ENCODE measurements at places on chromosomes 2 and 18. TPM values are rescaled to one million over a fixed set of nuclear protein-coding genes. Genes with fewer than 3 reads are reported as not detected.

DNA sequence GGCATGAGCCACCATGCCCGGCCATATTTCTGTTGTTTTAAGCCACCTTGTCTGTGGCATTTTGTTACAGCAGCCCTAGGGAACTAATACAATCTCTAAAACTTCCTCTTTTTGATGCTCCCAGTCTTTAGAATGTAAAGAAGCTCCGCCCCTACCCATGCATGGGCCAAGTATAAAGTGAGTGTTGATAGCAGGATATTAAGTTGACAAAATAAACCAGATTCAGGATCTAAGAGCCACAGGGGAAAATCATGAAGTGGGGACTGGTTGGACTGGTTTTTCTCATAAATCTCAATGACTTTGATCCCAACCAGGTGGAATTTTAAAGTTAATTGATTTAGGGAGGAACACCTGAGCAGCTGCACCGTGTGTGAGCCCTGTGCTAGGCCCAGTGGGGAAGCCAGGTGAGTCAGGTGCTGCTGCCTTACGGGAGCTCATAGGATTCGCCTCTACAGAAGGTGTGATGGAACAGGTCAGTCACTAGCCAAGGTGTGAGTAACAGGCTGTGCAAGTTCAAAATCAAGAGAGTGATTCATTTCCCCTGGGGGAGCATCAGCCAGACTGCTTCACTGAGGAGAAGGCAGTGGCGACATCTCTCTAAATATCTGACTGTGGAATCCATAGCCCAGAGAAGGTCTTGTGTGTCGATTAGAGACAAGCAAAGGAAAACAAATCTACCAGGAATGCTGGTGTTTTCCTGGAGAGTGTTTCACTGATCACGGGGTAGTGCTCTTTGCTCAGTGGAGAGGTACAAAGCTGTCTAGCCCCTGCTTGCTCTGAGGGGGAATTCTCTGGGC is 63.0 kb upstream of the MSH2 start:
- DNase-seq = peak; percentile 71

DNA sequence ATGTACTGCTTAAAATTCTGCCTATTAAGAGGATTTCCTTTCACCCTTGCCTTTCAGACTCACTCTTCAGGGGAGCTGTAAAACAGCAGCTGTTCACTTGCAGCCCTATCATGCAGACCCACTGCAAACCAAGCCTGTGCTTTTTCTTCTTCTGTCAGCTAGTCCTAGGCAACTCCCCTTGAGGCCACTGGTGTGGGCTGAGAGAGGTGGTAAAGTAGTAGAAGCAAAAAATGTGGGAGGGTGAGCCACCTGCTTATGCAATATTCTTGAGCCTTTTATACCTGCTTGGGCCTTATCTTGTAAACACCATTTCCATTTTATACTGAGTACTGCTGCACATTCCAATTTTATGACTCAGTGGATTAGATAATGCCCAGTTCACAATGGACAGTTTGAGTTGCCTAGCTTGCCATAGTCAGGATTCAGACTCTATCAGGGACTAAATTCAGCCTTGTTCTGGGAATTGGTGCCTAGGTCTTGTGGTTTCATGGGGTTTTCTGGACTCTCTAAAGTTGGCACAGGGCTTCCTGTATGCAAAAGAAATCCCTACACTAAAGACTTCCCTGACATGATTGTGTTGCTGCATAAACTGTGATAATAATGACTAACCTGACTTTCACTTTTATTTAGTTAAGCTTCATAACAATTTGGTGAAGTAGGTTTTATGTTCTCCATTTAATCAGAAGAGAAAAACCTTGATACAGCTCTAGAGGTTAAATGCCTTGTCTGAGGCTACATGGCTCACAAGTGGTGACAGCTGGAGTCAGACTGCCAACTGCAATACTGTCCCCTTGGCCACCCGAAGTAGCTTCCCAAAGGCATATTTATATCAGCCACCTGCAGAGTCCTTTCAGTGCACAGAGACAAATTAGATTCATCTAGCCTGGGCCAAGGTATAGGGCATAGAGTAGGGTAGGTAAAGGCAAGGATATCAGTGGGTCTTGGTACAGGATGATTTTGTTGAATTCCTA is 47.4 kb upstream of the KDM3A start:
- DNase-seq = peak; percentile 51

DNA sequence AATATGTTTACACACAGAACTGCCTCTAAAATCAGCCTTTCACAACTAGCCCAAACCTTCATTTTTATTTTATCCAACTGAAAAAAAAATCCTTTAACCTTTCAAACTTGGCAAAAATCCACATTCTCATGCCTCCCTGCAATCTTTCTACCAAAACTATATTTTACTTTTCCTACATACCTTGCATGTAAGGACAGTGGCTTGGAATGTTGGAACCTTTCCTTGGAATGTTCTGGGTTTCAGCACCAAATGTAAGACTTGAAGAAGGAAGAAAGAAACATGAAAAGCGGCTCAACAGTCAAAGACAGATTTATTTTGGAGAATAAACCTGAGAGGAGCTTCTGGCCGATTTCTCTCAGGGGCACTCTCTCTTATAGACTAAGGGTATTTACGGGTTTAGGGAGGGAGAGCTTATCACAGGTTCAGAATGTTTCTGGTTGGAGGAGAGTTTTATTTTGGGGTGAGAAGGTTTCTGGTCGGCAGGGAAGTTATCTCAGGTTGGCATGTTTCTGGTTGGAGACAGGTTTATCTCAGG is 79.7 kb downstream of the RRM2 start:
- no peak for DNase-seq

- no peak for DNase-seq
These were observed 145.1 kb upstream of the CDH19 start for GRCh38 chr18:66749030-66749429.

DNA sequence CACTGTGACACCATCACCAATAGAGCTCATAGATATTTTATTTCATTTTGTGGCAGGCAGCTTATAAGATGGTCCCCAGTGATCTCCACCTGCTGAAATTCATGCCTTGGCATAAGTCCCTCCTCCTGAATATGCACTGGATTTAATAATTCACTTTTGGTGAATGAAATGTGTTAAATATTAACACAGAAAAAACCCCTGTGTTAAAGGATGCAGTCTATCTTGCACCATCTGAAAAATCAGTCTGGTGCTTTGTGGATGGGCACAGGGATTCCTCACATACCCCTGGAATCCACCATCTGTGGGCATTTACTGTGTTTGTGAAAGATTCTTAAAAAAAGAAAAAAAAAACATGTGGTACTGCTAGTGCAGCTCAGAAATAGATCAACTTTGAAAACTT is 26.1 kb upstream of the WIPF1 start:
- DNase-seq = no peak

DNA sequence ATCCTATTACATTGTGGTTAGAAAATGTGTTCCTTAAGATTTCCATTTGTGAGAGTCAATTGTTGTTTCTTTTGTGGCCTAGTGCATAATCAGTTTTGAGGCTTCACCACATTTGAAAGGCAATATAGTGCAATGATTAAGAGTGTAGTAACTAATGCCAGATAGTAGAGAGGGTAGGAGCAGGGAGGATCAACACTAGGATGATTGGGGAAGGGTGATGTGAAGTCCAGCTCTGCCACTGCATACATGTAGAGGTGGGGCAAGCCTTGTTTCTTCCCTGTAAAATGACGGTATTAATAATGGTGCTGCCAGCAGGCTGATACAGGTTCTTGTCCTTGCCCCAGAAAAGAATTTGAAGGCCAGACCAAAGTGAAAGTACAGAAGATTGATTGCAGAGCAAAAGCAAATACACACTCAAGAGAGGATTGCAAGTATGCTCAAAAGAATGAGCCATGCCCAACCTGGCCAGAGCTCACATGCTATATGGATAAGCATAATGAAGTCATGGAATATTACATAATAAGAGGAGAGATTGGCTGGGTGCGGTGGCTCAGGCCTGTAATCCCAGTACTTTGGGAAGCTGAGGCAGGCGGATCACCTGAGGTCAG is 8.0 kb downstream of the SP100 start:
- DNase-seq = no peak

DNA sequence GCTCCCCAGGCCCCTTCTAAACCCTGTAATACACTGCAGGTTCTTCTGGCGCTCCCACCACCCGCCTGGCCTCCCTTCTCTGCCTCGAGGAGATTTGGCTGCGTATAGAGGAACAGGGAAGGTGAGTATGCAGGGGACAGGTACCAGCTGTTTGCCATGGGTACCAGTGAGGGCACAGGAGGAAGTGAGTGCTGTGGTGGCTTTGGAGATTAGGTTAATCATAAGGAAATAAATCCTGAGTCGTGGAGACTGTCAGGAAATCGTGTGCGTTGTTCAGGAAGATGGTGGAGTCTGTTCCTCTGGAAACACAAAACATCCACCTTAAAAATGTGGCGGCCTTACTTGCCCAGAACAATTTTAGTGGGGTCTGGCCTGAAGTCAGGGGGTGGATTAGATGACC is 230.4 kb downstream of the FAM210A start:
- no peak for DNase-seq

DNA sequence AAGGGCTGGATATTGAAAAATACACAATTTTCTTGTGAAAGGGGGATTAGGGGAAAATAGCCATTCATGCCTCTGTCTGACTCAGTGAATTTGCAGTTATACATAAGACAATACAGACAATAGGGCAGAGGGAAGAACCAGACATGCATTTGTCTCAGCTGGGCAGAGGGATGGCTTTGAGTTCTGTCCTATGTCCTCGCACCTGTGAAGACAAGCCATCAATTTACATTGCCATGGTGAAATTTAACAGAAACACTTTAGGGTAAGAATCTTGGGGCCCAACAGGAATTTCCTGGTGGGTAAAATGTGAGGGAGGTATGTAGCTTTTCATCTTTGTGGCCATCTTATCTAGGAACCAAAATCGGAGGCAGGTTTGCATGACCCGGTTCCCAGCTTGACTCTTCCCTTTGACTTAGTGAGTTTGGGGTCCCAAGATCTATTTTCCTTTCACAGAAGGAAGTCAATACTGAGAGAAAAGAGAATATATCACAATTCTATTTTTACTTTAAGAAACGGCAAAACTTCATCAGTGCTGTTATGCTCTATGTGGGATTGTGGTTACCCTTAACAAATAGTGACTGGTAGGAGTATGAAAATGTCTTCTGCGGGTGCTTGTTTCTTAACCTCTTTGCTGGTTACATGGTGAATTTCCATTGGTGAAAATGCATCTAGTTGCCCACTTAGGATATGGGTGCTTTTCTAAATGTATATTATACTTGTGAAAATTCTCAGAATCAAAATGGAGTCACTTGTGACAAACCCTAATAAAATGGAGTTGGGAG is 221.8 kb downstream of the SPP2 start:
- DNase-seq = no peak

GRCh38 chr2:60496475-60496874 is 57.0 kb downstream of the BCL11A start:
- no peak for DNase-seq

The CDCA7 gene
- 28.8 TPM for total RNA-seq

The EMX1 gene
- not detected for total RNA-seq

The NCKAP5 gene
- total RNA-seq = 0.49 TPM

The CTAGE1 gene
- 1.3 TPM for total RNA-seq

The RASGRP3 gene
- 13.4 TPM for total RNA-seq
